ENCODE measurements at places on chromosomes 7 and 10.

GRCh38 chr7:69228212-69228811 lies 370.0 kb upstream of the AUTS2 start:
- no peak for DNase-seq

DNA sequence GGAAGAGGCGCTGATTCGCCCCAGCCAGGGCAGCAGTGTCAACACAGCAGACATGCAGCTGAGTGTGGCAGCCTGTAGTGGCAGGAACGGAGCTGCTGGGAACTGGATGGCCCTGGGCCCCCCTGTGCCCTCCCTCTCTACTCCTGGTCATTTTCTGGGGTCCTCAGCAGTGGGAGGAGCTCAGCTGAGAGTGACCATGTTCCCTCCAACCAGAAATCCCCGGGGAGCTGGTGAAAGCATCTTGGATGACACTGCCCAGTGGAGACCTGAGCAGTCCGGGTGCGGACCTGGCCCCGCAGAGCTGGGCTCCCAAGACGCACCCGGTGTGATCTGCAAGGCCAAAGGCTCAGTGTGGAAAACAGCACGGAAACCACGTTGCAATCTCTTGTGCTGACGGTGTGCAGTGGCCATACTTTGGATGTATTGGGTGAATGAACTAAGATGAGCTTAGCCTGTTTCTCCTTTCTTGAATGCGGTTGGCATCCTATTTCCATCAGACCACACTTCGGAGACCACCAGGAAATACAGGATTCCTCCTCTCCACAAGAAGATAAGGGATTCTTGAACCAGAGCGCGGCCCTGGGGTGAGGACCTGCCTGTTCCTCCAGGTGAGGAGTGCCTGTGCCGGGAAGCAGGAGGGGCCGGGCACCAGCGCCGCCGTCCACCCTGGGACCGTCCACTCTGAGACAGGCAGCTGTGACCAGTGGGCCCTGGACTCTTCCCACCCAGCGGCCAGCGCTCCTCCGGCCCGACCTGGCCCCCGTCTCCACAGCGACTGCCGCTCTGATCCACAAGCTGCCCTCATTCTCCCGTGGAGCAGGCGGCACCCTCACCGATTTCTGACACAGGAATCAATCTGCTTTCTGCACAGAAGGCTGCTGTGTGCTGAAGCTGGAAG lies 93.5 kb upstream of the DIP2C start:
- DNase-seq, result no peak

- no peak for DNase-seq
These were observed 15.4 kb upstream of the CTTNBP2 start for GRCh38 chr7:117888627-117889026.

GRCh38 chr7:34036051-34036920 lies 130.9 kb downstream of the BMPER start:
- DNase-seq, result peak; percentile 93

DNA sequence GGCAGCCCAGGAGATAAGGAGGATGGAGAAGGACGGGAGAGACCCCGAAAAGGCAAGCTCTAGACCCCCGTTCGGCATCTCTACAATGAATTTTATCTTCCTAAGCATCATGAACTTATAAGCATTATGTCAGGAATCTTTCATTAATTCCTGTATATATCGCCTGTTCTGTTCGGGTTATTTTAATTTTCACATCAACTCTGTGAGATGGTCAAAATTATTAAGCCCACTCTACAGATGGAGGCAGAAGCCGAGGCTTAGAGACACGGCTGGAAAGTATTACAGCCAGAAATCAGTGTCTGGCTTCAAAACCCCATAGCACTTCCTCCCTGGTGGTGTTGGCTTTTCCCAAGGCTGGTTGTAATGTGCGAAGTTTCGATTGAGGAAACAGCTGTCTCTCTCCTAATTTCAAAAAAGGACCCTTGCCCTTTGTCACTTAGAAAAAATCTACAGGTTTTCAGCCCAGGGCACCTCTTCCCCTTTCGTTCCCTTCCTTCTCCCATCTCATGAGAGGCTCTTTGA lies 1.5 kb upstream of the GRM8 start:
- DNase-seq, result no peak

DNA sequence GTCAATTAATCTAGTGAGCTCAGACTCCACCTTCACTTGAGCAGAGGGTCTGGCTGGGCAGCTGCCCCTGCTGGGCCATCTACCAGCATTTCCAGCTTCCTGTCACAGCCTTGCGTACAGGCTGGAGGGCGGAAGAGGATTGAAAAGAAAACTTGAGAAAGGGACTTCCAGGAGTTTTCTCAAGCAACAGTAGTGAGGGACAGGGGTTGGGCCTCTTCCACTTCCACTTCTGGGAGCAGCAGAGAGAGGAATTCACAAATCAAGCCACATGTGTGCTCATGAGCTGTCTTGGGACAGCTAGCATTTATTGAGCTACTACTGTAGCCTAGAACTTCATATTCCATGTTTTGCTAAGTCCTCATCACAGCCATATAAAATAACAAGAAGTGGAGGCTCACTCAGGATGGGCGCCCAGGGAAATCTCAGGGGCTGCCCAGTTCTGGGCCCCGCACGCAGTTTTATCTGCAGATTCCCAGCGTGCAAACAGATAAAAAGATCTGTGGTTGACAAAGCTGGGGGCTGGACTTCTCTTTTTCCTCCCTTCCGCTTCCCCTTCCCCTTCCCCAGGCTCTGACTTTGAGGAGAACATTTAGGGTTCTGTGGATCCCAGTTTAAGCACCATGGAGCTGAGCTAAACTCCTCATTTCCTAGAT lies 135.8 kb downstream of the RGS10 start:
- DNase-seq, result no peak

- DNase-seq, result no peak
These were observed 6.4 kb downstream of the ZSCAN25 start for GRCh38 chr7:99623091-99623693.

- no peak for DNase-seq
These were observed 31.3 kb downstream of the GNA12 start for GRCh38 chr7:2812831-2813230.

DNA sequence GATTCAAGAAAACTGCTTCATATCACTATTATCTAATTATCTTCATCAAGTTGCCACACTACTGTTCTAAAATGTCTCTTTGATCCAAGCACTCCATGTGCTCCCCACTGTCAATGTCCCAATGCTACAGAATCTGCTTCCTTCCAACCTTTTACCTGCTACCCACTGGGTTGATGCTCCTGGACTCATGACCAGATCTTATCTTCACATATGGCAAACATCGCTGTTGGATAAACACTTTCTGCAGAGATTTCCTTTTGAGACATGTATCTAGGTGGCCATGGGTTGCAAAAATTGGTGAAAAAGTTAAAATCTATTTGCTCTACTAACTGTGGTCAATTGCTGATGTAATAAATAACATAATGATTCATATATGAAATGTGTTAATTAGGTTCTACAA lies 24.5 kb upstream of the SEMA3C start:
- DNase-seq, result peak; percentile 53

GRCh38 chr7:103632972-103633371 lies 187.0 kb upstream of the SLC26A5 start:
- no peak for DNase-seq

DNA sequence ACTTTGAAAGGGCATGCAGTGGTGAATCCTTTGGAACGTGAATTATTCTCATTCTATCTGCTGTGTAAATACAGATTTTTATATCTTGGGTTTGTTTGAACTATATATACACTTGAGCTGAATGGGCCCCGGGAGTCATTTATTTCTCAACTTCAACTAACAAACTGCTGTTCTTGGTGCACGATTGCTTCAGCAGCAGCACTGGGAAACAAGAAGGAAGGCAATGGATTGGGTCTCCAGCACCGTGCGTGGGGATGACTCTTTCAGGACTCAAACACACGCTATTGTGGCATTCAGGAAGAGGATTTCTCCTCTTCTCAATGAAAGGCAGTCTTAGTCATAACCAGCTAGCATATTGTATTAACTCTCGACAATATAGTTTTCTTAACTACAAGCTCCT lies 226.0 kb upstream of the NFE2L3 start:
- no peak for DNase-seq

DNA sequence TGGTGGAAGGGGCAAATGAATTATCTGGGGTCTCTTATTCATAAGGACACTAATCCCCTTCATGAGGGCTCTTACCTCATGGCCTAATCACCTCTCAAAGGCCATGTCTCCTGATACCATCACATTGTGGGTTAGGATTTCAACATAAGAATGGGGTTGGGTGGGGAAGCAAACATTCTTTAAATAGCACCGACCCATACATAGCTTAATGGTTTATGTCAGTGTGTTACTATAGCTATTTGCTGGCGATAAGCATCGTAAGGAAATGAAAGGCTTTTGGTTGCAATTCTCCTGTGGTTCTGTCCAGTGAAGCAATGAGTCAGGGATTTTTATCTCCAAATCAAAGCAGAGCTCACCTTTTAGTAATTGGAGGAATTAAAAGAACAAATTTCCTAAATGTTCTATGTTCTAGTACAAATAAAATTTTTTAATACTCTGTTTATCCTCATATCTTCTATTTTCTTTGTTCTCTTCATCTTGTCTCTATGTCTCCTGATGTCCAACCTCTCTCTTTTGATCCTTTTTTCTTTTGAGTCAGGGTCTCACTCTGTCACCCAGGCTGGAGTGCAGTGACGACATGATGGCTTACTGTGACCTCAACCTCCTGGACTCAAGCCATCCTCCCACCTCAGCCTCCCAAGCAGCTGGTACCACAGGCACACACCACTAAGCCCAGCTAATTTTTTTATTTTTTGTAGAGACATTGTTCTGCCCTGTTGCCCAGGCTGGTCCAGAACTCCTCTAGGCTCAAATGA lies 57.0 kb upstream of the GLCCI1 start:
- DNase-seq, result peak; percentile 91

DNA sequence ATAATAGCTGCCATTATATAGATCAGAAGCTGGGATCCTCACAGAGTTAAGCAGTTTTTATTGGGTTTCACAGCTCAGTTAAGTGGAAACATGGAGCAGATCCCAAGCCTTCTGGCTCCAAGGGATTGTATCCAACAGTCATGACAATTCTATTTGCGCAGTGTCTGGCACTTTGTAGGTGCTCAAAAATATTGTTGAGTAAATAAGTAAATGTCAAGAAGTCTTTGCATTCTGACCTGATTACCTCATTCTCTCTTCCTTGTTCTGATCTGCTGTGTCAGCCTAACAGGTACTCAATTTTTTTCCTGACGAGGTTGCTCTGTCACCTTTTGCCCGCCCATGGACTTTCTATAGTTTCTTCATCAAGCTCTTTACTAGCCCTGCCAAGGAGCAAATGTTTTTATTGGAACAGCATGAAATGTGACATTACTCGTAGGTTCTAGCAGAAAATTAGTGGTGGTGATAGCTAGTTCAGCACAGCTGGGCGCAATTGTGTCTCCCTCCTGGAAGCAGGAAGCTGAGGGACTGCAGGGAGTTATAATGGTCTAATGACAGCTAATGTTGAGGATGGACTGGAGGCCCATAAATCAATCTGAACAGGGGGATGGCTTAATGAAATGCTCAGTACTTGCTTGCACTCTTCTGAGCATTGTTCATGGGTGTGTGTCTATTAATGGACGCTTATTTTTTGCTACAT lies 680.2 kb downstream of the CCSER2 start:
- no peak for DNase-seq

Data from HT-29 (cell line).